ENCODE measurements at places on chromosomes 2 and 18.

DNA sequence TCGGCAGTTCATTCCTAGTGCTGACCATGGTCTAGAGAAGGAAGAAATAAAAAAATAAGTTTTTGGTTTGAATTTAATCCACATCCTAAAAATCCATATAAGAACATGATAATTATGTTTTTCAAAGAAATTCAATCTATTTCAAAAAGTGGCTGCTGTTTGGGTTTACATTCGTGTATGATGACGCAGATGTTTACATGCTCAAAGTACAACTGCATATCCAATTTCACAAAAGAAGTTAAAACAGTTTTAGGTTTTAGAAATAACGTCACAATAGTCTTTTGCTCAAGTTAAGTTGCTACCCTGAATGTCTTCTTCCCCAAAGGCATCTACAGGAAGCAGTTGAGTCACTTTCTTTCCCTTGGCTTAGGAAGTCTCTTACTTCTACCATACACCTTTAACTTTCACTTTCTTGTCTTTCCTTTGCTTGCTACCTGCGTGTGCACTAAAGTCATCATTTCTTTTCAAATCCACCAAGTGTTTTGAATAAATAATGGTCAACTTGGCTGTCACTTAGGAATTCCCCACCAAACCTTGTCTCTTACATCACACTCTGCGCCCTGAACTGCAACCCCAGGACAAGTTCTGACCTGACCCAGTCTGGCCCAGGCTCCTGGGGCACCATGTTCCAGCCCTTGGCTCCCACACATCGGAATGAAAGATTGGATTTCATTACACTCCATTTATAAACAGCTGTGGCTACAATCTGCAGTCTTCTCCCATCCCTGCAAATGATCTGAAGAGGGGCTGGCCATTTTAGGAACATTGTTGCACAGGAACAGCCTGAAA lies 28.4 kb downstream of the FAM237A start:
- no peak for DNase-seq

DNA sequence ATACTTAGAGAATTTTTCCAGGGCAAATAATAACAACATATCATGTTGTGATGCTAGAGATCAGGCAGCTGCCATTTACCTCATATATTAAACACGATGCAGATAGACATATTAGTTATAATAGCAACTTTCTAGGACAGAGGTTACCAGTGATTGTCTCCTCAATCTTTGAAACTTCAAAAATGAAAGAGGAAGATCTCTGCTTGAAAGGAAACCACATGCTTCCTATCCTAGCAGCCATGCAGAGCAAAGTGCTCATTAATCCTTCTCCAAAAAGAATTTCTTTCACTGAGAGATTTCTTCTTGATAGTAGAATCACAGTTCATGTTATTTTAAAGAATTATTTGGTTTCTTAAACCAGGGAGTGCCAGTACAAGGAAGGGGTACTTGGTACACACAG lies 317.2 kb downstream of the CPS1 start:
- DNase-seq, result no peak

GRCh38 chr18:32438173-32438572 lies 32.5 kb downstream of the GAREM1 start:
- DNase-seq, result no peak

GRCh38 chr2:54455131-54455562 lies 980 bp upstream of the SPTBN1 start:
- DNase-seq, result no peak

DNA sequence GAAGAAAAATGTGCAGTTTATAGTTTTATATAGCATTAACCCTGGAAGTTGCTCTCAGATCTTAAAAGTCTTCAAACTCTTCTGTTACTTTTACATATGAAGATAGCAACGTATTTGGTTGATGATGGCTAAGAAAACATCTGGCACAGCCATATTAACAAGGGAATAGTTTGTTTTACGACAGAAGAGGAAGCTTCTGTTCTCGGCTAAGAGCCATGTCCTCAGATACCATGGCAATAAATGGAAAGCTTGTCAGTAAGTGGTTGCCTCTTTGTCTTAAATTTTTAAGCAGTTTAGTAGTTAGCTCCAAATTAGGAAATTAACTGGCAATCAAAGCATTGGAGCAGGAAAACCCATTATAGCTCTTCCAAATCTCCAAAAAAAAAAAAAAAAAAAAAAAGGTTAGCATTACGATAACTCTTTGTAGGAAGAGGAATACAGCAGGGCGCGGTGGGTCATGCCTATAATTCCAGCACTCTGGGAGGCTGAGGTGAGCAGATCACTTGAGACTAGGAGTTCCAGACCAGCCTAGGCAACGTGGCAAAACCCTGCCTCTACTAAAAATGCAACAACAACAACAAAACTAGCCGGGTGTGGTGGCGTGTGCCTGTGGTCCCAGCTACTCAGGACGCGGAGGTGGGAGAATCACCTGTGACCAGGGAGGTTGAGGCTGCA lies 4.5 kb upstream of the STON1 start:
- DNase-seq, result no peak

DNA sequence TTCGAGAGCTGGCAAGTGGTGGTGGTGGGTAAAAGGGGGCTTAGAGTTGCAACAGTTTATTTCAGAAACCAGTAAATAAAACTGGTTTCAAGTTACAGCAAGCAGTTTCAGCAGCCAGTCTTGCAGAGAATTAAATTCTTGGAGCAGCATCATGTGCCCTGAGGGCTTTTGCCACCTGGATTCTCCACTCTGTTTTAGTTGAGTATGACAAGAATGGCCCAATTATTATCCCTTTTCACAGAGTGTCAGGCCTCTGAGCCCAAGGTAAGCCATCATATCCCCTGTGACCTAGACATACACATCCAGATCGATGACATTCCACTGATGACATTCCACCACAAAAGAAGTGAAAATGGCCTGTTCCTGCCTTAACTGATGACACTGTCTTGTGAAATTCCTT lies 72.8 kb upstream of the FANCL start:
- DNase-seq, result no peak

DNA sequence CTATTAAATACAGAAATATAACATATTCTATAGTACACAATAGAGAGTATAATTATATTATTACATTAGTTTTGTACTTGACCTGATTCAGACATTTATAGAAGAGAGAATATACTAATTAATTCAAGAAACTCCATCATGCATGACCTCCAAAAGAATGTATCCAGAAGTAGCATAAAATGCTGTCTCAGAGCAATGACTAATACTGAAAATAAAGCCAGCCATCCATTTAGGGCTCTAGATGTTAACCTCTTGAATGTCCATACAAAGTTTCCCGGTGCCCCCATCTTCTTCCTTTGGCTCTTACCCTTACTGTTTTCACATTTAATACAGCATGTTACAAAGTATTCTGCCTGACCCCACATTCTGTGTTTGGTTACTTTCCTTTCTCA lies 102.0 kb downstream of the ARHGAP15 start:
- DNase-seq, result no peak

- DNase-seq, result peak; percentile 11
These were observed 6.1 kb downstream of the PPP4R1 start for GRCh38 chr18:9608298-9608697.

DNA sequence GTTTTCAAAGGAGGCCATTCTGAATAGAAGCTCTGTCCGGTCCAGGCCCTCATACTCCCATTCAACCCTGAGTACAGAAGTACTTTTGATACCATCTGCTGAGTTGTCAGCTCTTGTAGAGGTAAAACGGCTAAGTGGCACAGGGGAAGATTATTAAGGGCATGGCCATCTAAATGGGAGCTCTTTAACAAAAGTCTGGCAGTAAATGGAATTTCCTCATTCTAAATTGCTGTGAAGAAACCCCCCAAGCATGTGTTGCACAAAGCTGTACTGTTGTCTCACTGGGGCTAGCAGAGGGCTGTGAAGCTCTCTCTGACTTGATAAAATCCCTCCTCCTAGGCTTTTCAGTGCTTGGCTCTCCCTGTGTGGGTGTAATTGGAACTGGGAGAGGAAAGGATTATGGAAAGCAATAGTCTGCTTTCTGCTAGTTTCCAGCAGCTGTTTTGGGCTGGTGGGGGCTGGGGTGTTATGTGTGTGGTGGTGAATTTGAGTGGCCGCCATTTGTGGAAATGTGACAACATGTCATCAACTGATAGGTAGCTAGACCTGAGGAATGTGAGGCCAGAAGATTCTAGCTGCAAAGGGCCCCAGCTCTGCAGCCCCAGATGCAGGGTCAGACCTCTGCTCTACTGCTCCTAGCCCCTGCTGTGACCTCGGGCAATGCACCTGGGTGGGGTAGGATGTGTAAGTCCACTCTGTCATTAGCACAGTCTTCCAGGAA lies 65.1 kb downstream of the MAP4K4 start:
- DNase-seq, result no peak

- no peak for DNase-seq
These were observed 346 bp upstream of the VRK2 start for GRCh38 chr2:58046335-58046584.

DNA sequence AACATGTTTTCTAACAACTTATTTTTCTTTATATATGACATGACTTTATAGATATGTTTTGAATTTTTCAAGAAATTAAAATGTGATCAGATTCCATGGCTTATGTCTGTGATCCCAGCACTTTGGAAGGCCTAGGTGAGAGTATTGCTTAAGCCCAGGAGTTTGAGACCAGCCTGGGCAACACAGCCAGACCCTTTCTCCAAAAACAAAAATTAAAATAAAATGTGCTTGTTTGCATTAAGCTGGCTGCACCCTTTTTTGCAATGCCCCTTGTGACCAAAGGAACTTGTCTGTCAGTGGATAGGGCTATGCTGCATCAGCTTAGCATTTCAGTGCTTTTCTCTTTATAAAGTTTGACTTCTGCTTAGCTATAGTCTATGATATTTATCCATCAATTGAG lies 2.3 kb upstream of the INO80D start:
- no peak for DNase-seq

GRCh38 chr18:13605901-13606300 lies 120.5 kb downstream of the FAM210A start:
- DNase-seq, result no peak

DNA sequence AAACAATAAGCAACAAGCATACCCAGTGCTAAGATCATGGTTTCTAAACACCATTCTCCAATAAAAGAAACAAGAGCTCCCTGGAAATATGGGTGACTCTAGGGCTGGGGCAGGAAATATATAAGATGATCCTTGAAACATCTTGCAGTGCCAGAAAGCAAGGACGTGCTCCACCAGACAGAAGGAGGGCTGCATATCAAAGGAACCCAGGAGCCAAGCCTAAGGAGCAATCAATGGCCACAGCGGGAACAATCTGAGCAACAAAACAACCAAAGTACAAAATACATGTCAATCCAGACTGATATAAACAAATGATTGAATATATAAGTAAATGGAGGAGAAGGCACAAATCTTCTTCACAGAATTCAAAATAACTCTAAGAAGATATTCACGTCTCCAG lies 10.1 kb downstream of the SPIRE1 start:
- DNase-seq, result no peak

GRCh38 chr2:203948733-203949132 lies 12.2 kb downstream of the ICOS start:
- DNase-seq, result no peak

DNA sequence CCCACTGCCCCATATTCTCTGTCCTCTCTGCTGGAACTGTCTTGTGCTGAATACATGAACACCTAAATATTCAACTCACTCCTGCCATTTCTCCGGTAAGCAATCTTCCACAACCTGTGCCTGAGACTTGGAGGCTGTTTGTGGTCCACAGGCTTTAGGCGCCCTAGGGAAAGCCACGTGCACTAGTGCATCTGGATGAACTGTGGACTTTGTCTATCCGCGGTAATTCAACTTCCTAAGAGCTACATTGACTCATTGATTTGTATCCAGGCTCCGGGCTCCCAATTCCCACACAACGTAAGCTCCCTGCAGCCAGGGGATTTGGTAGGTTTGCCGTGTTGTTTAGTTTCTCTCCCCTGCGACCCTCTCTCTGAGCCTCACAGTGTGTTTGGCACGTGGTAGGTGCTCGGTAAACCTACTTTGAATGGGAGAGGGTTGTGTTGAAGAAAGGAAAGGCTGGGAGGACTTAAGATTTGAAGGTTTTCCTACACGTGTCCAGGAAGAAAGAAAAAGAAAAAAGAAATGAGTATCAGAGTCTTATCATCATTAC lies 718.2 kb downstream of the DPP10 start:
- no peak for DNase-seq

- DNase-seq, result no peak
These were observed 30.0 kb downstream of the CROCC2 start for GRCh38 chr2:240936106-240936505.

DNA sequence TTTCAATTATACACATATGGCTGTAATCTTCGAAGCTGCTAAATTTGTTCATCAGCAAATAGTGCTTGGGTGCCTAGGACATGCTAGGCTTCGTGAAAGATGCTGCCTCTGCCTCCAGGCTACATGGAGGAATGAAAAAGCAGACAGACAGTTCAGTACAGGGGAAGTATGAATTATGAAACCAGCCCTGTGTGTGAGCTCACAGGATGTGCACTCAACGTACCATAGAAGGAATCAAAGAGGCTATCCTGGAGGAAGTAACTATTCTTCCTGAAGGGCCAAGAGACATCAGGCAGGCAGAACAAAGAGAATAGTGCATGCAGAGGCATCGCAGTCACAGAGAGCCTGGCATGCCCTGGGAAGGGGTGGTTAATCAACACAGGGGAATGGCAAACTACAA lies 61.4 kb downstream of the DYM start:
- peak; percentile 43 for DNase-seq
